HT-29 (cell line): ENCODE measurements at places on chromosomes 11 and 22.

DNA sequence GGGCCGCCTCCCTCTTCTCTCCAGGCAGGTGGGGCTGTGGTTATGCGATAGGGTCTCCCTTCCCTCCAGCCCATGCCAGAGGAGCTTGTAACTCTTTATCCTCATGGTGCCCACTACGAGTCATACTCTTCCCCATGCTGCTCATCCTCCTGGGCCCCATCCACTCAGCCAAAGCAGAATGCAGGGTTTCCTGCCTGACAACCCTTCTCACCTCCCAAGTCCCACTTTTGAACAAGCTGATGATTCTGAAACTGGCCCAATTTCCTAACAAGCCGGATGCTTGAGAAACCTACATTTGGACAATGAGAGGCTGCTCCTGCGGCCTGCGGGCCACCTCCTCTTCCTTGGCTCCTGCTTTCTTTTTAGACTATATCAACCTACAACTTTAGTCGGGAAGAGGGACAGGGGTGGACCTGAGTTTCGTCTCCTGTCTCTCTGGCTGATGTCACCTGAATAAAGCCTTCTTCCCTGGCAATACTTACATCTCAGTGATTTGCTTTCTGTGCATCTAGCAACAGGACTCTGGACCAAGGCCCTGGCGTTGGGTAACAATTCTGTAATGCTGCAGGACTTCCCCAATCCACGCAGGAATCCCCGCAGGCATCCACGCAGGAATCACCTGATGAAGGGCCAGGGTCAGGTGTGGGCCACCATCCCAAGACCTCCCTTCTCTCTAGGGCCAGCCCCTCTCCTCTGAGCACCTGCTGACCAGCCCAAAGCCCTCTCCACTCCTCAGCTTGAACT is 1.5 kb upstream of the NDUFS8 start:
- DNase-seq, result no peak

DNA sequence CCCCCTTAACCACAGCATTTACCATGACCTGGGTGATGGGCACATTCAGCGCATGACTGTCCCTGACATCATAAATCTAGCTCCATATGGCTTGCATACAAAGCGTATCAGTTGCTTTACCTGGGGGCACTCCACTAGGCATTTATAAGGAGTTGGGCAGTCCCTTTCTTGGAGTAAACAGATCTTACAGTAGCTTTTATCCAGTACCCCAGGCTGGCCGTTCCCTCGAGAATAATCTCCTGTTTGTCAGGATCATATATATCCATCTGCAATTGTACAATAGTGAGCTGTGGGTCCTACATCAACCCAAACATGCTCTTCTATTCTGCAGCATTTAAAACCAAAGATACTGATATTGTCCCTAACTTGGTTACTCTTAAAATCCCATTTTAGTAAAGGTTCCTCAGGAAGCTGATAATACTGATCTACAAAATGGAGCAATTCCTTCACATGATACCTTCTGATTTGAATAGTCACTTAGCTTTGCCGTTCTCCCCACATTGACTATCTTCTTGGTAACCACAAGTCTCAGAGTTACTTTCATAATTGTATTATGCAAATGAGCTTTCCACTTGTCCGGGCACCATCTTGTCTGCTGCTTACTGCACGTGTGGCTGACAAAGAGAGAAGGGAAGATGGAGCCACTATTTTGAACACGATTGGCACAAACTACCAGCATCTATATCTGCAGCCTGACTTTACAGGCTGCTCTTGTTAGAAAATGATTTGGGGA is 205.0 kb downstream of the CWF19L2 start:
- DNase-seq, result no peak

DNA sequence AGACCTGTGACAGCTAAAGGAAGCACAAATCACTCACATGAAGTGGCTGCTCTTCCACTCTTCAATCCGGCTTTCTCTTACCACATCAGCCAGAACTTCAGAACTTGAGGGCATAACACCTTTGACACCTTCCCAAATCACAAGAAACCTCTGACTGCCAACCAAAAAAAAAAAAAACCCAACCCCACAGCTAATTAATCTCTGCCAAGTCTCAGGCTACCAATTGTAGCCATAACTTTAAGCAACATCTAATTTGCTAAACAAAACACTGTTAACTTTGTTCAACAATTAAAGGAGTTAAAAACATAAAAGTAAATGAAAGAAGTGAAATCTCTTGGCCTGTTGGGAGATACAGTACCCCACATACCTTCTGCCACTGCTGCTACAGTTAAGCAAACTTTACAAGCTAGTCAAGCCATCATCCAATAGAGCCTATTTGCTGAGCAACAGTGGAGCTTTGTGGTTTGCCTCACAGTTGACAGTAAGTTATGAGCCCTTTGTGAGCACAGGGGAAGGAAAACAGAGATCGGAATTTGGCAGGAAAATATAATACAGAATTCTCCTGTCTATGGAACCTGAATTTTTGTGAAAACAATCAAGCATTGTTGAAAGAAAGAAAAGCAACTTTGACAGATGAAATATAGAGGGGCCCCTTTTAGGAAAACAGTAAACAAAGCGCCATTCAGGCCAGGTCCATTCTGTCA is at the start of gene SOX6:
Gene SOX6, minus strand, starts transcription at position 490 of the 704 bp plus-strand sequence. CDS start 15,298 bp downstream, outside the sequence.
- DNase-seq, result no peak

DNA sequence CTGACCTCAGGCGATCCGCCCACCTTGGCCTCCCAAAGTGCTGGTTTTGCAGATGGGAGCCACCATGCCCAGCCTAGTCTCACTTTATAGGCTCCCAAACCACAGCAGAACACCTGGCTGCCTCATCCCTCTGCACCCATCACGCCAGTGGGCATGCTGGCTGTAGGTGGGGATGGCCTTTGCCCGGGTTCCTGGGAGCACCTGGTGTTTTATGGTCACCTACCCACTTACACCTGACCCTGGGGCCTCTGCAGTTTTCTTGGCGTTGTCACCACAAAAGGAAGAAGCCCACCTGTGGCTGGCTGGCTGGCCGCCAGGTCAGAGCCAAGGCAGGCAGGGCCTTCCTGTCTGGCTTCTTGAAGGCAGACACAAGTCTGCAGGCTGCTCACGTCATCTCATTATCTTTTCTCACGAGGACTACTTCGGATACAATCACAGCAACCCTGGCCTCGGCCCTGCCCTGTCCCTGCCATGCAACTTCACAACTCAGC is 8.2 kb downstream of the RRP7A start:
- DNase-seq, result no peak

GRCh38 chr22:42091455-42091782 is 847 bp upstream of the NDUFA6 start:
- DNase-seq, result no peak

DNA sequence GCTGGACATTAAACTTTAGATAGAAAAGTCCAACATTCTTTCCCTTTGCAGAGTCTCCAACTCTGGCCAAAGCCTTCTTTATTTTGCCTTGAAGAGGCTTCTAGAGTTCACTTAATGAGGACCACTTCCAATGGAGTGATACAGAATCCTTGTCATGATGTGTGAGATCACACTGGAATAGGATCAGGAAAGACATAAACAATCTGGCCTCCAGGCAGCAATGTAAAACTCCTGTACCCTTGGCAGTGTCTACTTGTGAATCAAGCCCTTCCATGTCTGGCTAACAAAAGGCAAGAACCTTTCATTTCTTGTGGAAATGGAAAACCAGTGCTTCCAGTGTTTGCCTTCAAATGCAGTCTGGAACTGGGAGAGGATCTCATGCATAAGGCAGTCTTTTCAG is 56.5 kb upstream of the FIBIN start:
- DNase-seq, result no peak

- peak; percentile 55 for DNase-seq
Measured at GRCh38 chr22:39343259-39344045, 6.3 kb upstream of the SYNGR1 start.

DNA sequence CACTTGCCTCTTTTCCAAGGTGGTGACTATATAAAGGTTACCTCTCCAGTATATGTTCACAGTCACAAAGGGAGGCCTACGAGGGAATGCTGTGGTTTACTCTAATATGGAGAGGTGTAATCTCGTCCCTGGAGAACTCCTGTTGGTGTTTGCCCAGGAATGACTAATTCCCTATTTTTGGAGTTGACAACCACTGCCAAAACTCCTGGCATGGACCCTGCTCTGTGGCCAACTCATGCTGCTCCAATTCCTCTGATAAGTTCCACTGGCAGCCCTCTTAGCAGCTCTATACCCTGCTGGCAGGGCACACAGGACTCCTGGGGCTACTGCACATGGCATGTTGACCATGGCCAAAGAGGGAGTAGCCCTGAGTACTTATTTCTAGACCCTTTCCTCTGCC is 418.7 kb upstream of the ANO5 start:
- no peak for DNase-seq

GRCh38 chr11:118703563-118704106 is 24.2 kb upstream of the TREH start:
- peak; percentile 40 for DNase-seq

DNA sequence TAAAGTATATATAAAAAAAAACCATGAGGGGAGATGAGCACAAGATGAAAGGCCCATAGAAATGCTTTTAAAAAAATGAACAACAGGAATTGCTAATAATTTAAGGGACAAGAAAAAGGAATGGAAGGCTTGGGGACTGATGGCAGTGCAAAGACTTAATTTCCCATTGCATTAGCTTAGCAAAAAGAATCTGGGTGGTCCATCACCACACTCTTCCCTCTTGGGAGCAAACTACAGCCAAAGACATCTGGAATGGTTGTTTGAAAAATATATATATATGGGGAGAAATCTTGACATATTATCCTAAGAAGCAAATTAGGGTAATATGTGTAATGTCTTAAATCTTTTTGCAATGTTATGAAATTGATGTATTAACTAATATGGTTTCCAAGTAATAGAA is 727.1 kb downstream of the METTL15 start:
- DNase-seq, result no peak

GRCh38 chr11:117857734-117858414 is 18.6 kb downstream of the FXYD6 start:
- no peak for DNase-seq

DNA sequence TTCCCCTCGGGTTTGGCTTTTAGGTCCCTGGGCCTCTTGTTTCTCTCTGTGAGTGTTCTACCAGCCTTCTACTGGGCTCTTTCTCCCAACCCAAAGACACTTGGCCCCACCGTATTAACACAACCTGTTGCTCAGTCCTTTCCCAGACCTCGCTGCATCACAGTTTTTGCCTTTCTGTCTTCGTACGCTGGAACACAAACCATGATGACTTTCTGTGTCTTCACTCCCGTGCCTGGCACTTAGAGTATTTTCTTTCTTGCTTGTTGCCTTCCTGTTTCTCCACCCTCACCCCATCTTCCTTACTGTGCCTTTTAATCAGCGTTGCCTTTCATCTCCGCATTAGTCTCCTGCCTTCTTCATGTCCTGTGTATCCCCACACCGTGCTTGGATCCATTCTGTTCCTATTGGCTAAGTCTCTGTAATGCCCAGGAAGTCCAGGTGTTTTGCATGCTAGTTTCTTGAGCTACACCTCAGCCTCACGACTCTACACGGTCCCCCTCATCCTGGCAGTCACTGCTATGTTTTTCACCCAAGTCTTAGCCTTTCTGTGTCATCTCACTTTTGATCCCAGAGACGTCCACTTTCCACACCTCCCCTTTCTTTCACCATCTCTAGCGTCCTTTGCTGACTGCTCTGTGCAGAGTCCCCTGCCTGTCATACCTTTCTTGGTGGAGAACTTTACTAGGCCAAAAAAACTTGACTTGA is 1.6 kb downstream of the MARK2 start:
- peak; percentile 36 for DNase-seq

DNA sequence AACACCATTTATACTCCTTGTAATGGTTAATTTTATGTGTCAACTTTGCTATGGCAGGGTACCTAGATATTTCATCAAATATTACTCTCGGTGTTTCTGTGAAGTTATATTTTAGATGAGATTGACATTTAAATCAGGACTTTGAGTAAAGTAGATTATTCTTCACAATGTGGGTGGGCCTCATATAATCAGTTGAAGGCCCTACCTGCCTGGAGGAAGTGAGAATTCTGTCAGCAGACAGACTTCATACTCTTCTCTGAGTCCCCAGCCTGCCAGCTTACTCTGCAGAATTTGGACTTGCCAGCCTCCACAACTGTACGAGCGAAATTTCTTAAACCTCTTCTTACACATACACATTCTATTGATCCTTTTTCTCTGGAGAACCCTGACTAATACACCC is 49.3 kb upstream of the SYT9 start:
- DNase-seq, result no peak

GRCh38 chr22:45731798-45732495 is 60.3 kb downstream of the ATXN10 start:
- DNase-seq, result no peak

- peak; percentile 10 for DNase-seq
Measured at GRCh38 chr11:86442827-86443226, 68.1 kb downstream of the CCDC81 start.

GRCh38 chr11:78733031-78733430 is 158.4 kb upstream of the NARS2 start:
- DNase-seq, result no peak

DNA sequence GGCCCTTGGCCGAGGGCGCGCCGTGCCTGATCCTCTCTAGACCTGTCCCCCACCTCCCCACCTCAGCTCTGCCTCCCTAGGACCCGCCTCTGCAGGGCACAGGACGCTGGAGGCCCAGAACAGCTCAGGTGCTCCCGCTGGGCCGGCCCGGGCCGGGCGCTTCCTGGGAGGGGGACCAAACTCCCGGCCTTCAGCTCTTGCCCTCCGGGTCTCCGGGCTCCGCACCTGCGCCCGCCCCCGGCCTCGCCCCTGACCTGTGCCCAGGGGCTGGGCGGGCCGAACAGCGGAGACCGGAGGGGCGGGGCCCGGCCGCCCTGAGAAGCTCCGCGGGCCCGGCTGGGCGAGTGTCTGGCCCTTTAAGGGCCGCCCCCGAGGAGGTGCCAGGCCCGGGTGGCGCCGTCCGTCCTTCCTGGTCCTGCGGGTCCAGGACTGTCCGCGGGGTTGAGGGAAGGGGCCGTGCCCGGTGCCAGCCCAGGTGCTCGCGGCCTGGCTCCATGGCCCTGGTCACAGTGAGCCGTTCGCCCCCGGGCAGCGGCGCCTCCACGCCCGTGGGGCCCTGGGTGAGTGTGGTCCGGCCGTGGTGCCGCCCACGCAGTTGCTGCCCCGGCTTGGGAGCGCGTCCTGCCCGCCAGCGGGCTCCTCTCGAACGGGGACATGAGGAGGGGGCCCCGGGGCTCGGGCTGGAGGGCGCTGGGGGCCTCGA is at the start of gene SSH3:
Gene SSH3, plus strand, starts transcription at position 399 of the 703 bp plus-strand sequence. Its CDS starts 96 bp downstream, at position 495.
- DNase-seq, result peak; percentile 97
